ENCODE measurements at places on chromosomes 11 and 22.
A peak's percentile ranks its signal among the peaks of the same experiment; 100 is the strongest.

- DNase-seq: no peak
Observed at GRCh38 chr22:22896601-22897000, 9.0 kb downstream of the IGLL5 start.

- DNase-seq: peak; percentile 5
Observed at GRCh38 chr11:81987829-81988472, 745.7 kb downstream of the FAM181B start.

- DNase-seq: peak; percentile 92
Observed at GRCh38 chr22:27866135-27867084, 52.6 kb downstream of the PITPNB start.

DNA sequence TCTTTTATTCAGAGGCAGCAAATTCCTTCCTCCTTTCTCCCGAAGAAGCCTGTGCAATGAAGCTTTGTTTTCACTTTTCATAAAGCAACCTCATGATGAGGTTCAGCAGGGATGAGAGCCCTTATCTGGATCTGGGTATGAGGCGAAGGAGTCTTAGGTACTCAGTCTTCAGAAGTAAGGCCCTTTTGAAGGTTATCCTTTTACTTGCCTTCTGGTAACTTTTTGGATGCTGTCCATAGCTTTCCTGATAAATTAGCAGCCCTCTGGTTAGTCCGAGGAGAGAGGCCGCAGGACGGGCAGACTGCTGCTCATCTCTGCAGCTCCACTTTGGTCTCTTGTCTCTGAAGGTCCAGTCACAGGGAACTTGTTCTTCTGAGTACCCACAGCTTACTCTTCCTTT is 1.1 kb downstream of the TRIM22 start:
- peak; percentile 65 for DNase-seq

GRCh38 chr11:934527-934926 is 8.9 kb downstream of the AP2A2 start:
- no peak for DNase-seq

DNA sequence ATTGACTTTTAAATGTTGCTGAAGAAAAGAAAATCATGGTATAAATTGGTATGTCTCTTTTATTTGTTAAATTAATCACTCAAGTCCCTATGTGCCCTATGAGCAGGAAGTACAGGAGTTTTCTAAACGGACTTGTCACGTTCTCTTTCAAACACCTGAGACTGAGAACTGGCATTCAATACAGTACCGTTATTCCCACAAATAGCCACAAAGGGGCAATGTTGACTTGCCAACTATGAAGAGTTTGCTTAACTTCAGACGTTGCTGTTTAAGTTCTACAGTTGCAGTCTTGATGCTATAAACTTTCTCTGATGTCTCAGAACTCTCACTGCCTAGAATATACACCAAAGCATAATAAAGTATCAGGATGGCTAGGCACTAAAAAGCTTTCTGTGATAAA is 7.6 kb downstream of the OR56A1 start:
- DNase-seq: peak; percentile 56

- peak; percentile 31 for DNase-seq
Observed at GRCh38 chr22:20117633-20118299, 740 bp upstream of the TRMT2A start.

GRCh38 chr11:64003807-64004589 is 17.8 kb downstream of the OTUB1 start:
- DNase-seq: no peak
